Activated CD8-positive, alpha-beta T cell treated with anti-CD3 and anti-CD28 coated beads, Interleukin-2, amount 10 ng/mL, durations not matched to agents 7 days and 5 days (primary cell): ENCODE measurements at places on chromosomes 4 and X. TPM values are rescaled to one million over a fixed set of nuclear protein-coding genes. Genes with fewer than 3 reads are reported as not detected.

DNA sequence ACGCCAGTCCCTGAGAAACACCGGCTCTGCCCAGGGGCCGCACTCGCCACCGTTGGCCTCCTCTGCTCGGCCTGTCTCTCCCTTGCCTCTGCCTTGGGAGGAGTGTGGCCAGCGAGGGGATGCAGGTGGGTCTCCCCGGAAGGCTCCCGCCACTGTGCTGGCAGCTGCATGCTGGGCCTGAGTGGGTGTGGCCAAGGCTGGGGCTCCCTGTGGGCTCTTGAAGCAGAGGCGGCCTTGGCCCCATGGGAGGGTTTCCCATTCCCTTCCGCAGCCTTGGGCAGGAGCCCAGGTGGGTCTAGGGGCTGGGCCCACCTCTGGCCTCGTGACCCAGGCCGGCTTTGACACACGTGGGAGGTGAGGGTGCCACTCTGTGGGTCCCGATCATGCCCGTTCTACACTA, 19.1 kb downstream of the FGFRL1 start:
- no peaks in the 10 kb centered on the region for H3K27me3 ChIP-seq
- no peaks in the 10 kb centered on the region for H3K36me3 ChIP-seq
- H3K4me1 ChIP-seq: peaks cover 6% of the 10 kb centered on the region
- no peak overlapping the region for H3K4me3 ChIP-seq
- DNase-seq: no peak
- no peak overlapping the region for H3K27ac ChIP-seq

DNA sequence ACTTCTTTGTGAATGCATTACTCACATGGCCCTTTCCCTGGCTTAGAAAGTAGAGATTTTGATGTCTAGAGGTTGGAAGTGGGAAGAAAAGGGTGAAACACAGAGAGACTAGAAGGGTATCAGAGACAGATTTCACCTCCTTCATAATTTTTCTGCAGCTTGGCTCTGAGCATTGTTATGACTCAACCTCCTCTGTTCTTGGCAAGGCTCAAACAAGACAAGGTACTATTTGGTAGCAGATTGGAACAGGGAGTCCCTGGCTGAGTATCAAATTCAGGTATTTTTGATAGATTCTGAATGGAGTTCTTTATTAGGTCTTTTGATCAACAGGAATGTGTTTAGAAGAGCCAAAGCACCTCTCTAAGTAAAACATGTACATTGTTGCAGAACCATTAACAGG, 146.3 kb upstream of the CHRDL1 start:
- no peak overlapping the region for H3K27ac ChIP-seq
- no peaks in the 10 kb centered on the region for H3K36me3 ChIP-seq
- no peak for DNase-seq
- no peak overlapping the region for H3K4me3 ChIP-seq

DNA sequence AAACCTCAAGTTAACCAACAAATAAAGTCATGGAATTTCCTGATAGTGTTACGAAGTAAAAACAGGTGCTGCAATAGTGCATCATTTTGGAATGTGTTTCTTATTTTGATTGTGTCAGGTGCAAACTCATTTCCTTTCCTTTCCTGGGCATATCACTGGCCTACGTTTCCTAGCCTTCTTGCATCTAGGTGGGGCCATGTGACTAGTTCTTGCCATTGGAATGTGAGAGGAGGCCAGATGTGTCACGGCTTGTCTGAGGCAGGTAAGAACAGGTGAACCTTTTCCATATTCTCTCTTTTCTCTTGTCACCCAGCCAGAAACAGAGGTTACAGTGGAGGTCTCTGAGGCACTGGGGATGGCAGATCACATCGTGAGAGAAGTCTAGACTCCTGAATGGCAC, 868.0 kb downstream of the RPA4 start:
- H3K27me3 ChIP-seq: no peaks in the 10 kb centered on the region
- DNase-seq: no peak
- no peaks in the 10 kb centered on the region for H3K4me1 ChIP-seq
- H3K4me3 ChIP-seq: no peak overlapping the region
- H3K36me3 ChIP-seq: no peaks in the 10 kb centered on the region

DNA sequence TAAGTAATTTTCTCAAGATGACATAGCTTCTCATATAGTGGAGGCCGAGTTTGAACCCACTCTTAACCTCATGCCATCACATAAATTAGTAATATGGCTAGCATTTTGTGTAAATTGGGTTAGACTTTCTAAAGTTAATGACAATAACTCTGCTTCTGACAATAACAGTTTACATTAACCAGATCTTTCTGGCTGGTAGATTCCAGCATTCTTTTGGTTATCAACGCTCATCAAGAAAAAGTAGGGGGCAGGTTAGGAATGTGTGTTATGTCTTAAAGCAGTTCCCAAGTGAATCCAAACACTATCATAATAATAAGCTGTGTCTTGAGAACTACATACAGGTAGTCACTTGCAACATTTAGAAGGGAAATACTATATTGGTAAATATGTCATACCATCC, 162.5 kb downstream of the PRDM5 start:
- H3K4me1 ChIP-seq: no peaks in the 10 kb centered on the region
- no peak overlapping the region for H3K27ac ChIP-seq
- H3K36me3 ChIP-seq: no peaks in the 10 kb centered on the region

- peak within 1 kb of the TSS; percentile 45 for H3K4me3 ChIP-seq
- H3K4me1 ChIP-seq: peaks cover 22% of the 10 kb centered on the region
- no peaks in the 10 kb centered on the region for H3K36me3 ChIP-seq
These were observed at the start of gene DCHS2 for GRCh38 chr4:154491341-154492271. DCHS2 (minus strand) TSS chr4:154491799; CDS start chr4:154491355, 444 bp downstream.

- no peaks in the 10 kb centered on the region for H3K36me3 ChIP-seq
- no peak for DNase-seq
- H3K4me3 ChIP-seq: no peak overlapping the region
- H3K27ac ChIP-seq: no peak overlapping the region
- no peaks in the 10 kb centered on the region for H3K27me3 ChIP-seq
- no peaks in the 10 kb centered on the region for H3K4me1 ChIP-seq
These were observed 80.4 kb upstream of the MSX1 start for GRCh38 chr4:4779054-4779453.

DNA sequence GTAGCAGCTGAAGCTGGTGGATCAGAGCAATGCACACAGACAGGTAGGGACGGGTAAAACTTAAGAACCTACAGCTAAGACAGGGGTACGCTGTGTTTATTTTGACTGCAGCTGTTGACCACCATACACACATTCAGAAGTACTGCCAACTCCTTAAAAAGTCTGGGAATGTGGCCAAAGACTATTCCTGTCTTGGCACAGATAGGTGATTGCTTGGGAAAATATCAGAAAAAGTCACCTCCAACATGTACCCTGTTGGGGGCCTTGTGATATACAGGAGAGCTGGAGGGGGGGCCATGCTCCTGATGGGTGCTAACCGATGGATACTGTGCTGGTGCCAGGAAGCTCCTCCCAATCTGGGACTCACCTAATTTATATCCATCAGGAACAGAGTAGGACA, 121.2 kb downstream of the VCX2 start:
- no peak overlapping the region for H3K27ac ChIP-seq
- no peaks in the 10 kb centered on the region for H3K36me3 ChIP-seq
- H3K27me3 ChIP-seq: no peaks in the 10 kb centered on the region

DNA sequence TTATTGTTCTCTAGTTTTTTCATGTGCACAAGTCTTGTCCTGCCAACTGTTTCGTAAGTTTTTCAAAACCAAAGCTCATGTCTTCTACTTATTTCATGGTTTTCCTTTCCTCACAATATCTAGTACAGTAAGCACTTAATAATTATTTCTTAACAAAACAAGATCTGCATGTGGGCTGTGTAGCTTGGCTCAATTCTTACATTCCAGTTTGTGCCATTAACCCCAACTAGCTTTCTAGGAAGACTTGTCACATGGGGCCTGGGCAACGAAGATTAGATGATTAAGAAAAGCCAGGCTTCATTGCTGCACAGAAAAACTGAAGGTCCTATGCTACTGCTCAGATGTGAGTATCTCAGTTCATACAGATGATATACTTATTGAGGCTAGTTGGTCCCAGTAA, 155.3 kb upstream of the TEX13A start:
- no peaks in the 10 kb centered on the region for H3K4me1 ChIP-seq
- H3K4me3 ChIP-seq: no peak overlapping the region
- no peak for DNase-seq
- H3K27ac ChIP-seq: no peak overlapping the region
- H3K27me3 ChIP-seq: no peaks in the 10 kb centered on the region

- no peak overlapping the region for H3K27ac ChIP-seq
- H3K27me3 ChIP-seq: peaks cover 14% of the 10 kb centered on the region
- peaks cover 42% of the 10 kb centered on the region for H3K4me1 ChIP-seq
- H3K4me3 ChIP-seq: no peak overlapping the region
- no peak for DNase-seq
- peaks cover 5% of the 10 kb centered on the region for H3K36me3 ChIP-seq
These were observed 160.2 kb upstream of the KLF3 start for GRCh38 chr4:38503689-38504395.

GRCh38 chr4:138669479-138670315, 345.9 kb upstream of the NOCT start:
- no peak overlapping the region for H3K27ac ChIP-seq
- no peaks in the 10 kb centered on the region for H3K27me3 ChIP-seq
- DNase-seq: no peak
- no peaks in the 10 kb centered on the region for H3K4me1 ChIP-seq
- no peaks in the 10 kb centered on the region for H3K36me3 ChIP-seq

DNA sequence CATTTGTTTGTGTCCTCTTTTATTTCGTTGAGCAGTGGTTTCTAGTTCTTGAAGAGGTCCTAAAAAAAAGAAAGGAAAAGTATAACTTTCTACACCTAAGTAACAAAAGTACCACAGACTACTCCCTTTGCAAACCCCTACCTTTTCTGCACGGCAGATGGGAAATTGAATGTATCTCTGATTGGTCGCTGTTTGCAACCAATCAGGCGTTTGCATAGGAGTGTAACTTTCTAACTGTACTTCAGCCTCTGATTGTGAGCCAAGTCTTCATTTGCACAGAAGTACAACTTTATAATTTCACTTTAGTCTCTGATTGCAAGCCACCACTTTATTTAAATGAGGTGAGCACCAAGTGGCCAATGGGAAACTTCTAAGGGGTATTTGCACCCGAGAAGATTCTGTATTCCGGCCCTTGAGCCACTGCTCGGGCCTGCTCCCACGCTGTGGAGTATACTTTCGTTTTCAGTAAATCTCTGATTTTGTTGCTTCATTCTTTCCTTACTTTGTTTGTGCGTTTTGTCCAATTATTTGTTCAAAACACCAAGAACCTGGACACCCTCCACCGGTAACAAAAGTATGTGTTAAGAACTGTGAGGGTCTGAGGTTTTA, 40.3 kb upstream of the FHL1 start:
- no peaks in the 10 kb centered on the region for H3K4me1 ChIP-seq
- H3K27ac ChIP-seq: no peak overlapping the region
- H3K27me3 ChIP-seq: no peaks in the 10 kb centered on the region
- no peak for DNase-seq
- no peaks in the 10 kb centered on the region for H3K36me3 ChIP-seq
- no peak overlapping the region for H3K4me3 ChIP-seq

DNA sequence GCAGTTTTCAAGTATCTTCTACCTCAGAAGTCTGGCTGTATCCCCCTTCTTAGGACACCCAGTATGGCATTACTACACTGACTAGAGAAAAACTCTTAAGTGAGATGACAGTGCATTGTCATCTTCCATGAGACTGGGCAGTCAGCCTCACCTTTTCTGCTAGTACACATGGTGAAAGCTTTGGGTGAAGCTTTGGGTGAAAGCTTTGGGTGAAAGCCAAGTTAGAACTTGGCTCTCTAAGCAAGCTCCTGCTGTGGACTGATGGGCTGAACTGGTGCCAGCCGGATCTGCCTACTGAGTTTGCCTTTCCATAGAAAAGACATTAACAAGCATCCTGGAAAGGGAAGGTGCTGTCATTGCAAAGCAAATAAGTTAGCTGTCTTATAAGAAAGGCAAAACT, 8.8 kb downstream of the EPHA5 start:
- H3K36me3 ChIP-seq: no peaks in the 10 kb centered on the region
- no peaks in the 10 kb centered on the region for H3K27me3 ChIP-seq
- H3K4me3 ChIP-seq: no peak overlapping the region
- no peak for DNase-seq

GRCh38 chr4:40669504-40669903, 39.8 kb upstream of the RBM47 start:
- peaks cover 2% of the 10 kb centered on the region for H3K36me3 ChIP-seq
- H3K4me1 ChIP-seq: peaks cover 44% of the 10 kb centered on the region
- peaks cover 5% of the 10 kb centered on the region for H3K27me3 ChIP-seq
- H3K4me3 ChIP-seq: no peak overlapping the region
- no peak overlapping the region for H3K27ac ChIP-seq

The ASB12 gene
- total RNA-seq: not detected

The BRS3 gene
- not detected for total RNA-seq

The NXF2B gene
- total RNA-seq: not detected

The GPR173 gene
- total RNA-seq: not detected

The AKAP17A gene
- 62.5 TPM for total RNA-seq

The EIF1AX gene
- total RNA-seq: 92.4 TPM
